ENCODE measurements at places on chromosomes 3 and 15.

DNA sequence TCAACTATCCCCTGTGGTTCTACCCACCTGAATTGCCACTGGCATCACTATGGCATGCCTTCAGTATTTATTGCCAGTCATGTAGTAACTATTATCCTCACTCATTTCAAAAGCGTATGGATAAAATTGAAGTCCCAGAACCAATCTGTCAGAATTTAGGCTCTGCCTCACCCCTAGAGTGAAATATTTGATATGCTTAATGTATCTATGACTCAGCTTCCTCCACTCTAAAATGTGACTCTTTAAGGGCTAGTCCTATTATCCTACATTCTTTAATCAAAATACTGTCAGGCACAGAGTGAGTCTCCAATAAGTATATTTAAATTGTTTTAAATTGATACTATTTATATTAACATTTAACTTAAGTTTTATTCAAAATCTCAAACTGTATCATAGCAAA is 27.6 kb downstream of the ARPP21 start:
- DNase-seq, result no peak

- no peak for DNase-seq
Observed at GRCh38 chr3:53163444-53164387, 2.7 kb downstream of the PRKCD start.

DNA sequence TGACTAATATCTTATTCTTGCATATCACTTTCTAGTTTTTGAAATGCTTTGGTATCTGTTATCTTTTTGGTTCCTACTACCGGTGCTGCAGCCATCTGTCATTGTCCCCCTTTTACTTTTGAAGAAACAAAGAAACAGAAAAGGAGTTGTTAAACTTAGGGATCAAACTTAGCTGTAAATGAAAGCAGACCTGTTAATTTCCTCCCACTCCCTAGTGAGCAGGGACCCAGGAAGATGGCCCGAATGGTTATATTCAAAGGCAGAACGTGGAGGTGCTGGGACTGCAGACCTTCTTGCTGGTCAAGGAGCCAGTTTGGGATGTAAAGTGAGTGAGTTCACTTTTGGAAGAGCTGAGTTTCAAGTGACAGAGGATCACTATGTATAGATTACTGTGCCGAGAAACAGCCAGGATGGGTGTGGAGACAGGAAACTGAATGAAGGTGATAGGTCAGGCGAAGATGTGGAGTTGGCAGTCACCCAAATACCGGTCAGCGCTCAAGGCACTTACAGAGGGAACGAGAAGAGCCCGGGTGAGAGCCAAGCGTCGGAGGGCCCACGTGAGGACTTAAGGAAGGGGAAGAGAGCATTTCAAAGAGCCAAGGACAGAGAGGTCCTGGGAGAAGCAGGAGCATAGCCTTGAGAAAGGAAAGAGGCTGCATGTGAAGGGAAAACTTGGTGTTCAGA is 20.1 kb downstream of the KBTBD8 start:
- no peak for DNase-seq

DNA sequence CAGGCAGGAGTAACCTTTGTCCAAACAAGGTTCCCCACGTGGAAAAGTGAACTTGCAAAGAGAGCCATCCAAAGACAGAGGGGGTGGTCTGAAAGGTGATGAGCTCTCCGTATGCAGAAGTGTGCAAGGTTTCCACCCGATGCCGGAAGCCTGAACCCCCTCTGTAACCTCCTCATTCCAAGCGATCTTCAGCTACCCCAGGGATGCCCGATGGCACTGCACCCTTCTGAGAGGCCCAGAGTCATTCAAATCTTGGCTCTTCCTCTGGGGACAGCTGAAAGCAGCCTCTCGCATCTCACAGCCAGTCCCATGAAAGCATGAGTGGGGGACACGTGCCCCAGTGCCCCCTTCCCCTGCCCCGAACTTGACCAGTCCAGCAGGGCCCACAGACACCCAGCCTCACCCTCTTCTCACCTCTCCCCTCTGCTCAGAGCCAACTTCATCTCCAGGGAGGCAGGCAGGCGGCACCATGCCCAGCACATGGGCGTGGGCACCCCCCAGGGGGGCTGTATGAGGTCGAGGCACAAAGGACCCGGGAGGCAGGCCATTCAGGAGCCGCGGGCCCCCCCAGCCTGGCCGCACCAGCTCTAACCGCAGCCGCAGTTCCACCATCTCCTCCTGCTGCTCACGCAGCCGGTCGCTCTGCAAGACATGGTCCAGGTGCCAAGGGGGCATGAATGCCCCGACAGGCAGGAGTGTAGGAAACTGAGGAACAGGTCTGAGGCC is 8.7 kb downstream of the KIF7 start:
- DNase-seq, result no peak

GRCh38 chr3:189144645-189145044 is 27.1 kb upstream of the TPRG1 start:
- DNase-seq, result no peak

- DNase-seq, result peak; percentile 10
Observed at GRCh38 chr3:14540821-14541385, 761 bp upstream of the GRIP2 start.

DNA sequence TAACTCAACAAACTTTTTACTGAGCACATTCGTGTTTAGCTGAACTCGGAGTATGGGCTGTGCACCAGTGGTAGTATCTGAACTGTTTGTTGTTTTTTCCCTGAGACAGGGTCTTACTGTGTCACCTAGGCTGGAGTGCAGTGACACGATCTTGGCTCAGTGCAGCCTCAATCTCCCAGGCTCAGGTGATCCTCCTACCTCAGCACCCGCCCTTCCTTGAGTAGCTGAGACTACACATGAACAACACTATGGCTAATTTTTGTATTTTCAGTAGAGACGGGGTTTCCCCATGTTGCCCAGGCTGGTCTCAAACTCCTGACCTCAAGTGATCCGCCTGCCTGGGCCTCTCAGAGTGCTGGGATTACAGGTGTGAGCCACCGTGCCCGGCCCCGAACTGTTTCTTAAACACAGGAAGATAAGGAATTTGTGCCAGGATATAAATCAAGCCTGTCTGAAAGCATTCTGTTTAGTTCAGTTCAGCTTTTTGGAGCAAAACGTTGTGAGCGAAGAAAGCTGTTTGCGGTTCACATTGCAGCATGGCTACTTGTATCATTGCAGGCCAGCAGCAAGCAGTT is 40.4 kb upstream of the SKOR1 start:
- no peak for DNase-seq

- DNase-seq, result no peak
Observed at GRCh38 chr3:160678292-160678842, 1.4 kb downstream of the ARL14 start.

DNA sequence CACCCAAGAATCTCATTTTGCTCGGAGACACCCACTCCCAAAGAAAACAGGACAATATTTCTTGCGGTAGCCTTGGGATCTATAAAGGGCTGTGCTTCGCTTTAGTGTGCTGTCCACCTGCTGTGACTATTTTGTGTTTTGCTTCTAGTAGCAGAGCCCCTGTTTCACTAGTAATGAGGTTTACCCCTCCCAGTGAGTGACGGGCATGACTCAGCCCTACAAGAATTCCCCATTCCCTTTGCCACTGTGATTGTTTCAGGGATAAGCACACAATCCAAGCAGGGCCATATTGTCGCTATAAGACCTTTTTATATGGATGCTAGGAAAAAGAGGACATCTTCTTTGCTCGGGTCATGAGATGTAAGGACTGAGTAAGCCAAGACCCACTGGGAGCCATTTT is 62.5 kb upstream of the FOXB1 start:
- DNase-seq, result no peak

- DNase-seq, result no peak
Observed at GRCh38 chr3:59876533-59877062, 826.8 kb upstream of the CFAP20DC start.

DNA sequence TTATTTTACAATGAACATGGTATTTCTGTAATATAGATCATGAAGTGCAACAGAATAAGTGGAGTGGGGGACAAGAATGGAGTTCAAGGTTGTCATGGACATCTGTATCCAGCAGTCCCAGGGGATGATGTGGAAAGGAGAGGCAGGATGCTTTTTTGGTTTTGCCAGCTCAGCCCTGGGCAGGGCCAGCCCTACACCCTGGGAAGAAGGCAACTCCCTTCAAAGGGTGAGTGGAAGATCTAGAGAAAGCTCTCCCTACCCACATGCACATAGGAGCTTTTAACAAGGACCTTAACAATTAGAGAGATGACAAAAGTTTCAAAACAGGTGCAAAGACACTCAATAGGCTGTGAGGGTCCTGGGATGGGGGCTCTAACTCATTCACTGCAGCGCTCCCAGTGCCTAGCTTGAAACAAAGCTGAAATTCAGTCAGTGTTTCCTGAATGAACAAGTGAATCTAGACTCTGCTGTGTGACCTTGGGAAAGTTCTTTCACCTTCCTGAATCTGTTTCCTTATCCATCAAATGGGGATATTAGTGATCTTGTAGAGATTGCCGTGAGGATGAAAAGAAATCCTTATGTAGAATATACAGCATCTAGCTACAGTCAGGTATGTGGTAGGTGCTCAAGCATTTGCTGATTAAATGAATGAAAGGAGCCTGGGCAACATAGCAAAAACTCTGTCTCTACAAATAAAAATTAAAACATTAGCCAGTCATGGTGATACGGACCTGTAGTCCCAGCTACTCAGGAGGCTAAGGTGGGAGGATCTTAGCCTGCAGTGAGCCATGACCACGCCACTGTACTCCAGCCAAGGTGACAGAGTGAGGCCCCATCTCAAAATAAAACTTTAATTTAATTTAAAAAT is 14.3 kb downstream of the BHLHE40 start:
- DNase-seq, result no peak

DNA sequence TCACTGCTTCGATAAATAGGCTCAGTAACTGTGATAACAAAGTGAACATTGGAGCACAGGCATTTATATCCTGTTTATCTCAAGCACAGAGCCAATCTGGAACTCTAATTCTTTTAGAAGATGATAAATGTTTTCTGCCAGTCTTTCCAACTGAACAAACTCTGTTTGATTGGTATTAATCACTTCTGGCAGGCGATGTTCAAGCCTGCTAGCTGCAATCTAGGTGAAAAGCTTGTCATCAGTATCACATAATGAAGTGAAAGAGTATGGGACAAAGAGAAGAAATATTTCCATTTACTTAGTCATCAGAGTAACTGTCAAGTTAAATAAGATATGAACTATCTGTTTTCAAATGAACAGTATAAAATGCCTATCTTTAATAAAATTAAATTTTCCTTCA is 577.3 kb downstream of the VGLL3 start:
- DNase-seq, result no peak

DNA sequence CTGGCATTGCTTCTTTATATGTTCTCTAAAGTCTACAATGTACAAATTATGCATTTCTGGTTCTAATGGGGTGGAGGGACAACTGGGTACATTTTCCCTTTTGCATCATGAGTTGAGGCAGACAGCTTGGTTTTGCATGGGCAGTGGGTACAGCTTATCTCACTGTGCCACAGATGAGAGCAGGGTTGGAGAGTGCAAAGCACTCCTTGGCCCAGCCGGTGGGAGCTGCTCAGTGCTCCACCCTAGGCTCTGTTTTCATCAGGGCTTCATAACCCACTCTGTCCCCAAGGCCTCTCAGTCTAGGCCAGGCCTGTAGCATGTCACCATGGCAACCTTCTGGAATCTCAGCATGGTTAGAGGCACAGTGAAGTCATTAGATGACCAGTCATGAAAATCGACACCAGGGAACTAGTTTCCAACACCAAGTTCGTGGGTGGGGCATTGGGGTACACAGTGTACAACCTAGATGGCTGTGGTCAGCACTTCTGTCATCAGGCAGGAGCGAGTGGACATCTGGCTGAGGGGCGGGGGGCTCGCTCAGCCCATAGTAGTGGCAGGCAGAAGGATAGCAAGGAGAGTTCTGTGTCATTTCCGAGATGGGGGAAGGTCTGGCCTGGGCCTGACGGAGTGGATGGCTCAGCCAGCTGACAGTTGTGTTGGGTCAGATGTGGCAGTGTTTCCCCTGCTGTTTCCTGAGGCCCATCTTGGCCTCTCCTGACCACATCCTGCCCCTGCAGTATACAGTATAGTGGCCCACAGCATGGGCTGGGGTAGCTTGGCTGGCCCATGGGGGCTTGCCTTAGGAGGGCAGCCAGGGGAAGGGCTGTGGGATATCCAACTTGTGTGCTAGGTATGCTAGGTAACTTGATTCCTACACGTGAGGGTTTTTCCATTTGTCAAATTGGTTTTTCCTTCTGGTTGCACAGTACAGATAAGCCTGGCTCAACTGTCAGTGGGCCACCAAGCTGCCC is 75.7 kb upstream of the PRR23C start:
- DNase-seq, result no peak

DNA sequence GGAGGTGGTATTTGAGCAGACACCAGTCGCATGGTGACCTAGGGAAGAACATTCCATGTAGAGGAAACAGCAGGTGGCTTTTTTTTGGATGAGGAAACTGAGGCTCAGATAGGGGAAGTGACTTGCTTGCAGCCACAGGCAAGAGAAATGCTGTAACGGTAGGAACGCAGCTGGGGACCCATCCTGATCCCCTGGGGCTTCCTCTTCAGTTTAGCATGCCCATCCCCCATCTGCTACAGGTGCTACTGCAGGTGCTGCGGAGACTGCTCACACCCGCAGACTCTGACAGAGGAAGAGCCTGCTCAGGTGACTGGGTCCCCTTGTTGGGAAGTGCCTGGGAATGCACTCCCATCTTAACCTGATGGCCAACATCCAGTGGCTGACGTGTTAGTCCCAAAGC is 55.4 kb upstream of the SEC13 start:
- no peak for DNase-seq

DNA sequence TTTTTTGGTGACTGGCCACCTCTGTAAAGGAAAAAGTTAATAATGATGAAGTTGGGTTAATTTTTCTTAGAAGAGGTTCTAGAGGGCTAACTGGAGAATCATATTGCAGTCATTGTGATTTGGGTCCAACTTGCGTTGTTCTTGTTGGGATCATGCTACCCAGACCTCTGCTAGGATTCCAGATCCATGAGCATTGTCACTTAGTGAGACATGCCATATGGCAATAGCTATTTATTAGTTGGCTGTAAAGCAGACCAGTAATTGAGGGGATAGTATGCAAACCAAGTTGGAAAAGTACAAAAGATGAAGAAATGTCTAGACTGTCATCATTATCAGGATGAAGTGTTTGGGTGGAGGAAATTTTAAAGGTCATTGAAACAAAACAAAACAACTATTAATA is 30.7 kb upstream of the P2RY12 start:
- DNase-seq, result no peak

GRCh38 chr3:150314248-150315004 is 93.7 kb upstream of the TSC22D2 start:
- DNase-seq, result no peak

DNA sequence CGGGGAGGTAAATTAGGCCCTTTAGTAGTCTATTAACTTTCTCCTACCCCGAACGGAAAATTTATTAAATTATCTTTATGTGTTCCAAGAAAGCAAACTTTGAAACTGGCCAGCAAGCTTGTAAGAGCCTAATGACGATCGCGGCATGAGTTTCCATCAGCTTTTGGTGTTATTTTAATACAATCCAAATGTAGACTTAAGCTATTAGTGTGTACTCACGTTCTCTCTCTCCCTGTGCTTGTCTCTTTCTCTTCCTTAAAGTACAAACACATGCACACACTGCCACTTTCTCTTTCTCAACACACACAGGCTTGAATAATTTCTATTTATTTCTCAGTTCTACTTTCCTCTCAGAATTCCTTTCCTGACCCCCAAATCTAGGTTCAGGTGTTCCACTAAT is 108.8 kb upstream of the MME start:
- no peak for DNase-seq

GRCh38 chr15:94312946-94313345 is 81.6 kb downstream of the MCTP2 start:
- no peak for DNase-seq

- DNase-seq, result no peak
Observed at GRCh38 chr3:87288446-87288845, 12.1 kb upstream of the POU1F1 start.

GRCh38 chr3:105495021-105495420 is 128.3 kb downstream of the ALCAM start:
- DNase-seq, result no peak

GRCh38 chr3:76869726-76870384 is 170.0 kb upstream of the ROBO2 start:
- DNase-seq, result no peak

All from glutamatergic neuron (in vitro differentiated cells).